ENCODE measurements at places on chromosomes 2 and 18.

GRCh38 chr2:4049463-4049862 is 346.1 kb downstream of the DCDC2C start:
- DNase-seq = no peak

- DNase-seq = no peak
These were observed 564.0 kb upstream of the GCFC2 start for GRCh38 chr2:76274676-76275075.

- DNase-seq = no peak
These were observed 744.3 kb upstream of the ACVR2A start for GRCh38 chr2:147100406-147101035.

- DNase-seq = no peak
These were observed 8.3 kb downstream of the SULT6B1 start for GRCh38 chr2:37180006-37180639.

- no peak for DNase-seq
These were observed 93.2 kb downstream of the CACNB4 start for GRCh38 chr2:152005607-152006006.

DNA sequence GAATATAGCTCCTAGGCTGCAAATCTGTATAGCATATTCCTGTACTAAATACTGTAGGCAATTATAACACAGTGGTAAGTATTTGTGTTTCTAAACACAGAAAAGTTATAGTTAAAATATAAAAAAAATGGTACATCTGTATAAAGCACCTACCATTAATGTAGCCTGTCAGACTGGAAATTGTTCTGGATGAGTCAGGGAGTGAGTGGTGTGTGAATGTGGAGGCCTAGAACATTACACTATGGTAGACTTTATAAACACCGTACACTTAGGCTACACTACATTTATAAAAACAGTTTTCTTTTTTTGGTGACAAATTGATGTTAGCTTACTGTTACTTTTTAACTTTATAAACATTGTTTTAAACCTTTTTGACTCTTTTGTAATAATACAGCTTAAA is 226.3 kb downstream of the CCDC85A start:
- no peak for DNase-seq

DNA sequence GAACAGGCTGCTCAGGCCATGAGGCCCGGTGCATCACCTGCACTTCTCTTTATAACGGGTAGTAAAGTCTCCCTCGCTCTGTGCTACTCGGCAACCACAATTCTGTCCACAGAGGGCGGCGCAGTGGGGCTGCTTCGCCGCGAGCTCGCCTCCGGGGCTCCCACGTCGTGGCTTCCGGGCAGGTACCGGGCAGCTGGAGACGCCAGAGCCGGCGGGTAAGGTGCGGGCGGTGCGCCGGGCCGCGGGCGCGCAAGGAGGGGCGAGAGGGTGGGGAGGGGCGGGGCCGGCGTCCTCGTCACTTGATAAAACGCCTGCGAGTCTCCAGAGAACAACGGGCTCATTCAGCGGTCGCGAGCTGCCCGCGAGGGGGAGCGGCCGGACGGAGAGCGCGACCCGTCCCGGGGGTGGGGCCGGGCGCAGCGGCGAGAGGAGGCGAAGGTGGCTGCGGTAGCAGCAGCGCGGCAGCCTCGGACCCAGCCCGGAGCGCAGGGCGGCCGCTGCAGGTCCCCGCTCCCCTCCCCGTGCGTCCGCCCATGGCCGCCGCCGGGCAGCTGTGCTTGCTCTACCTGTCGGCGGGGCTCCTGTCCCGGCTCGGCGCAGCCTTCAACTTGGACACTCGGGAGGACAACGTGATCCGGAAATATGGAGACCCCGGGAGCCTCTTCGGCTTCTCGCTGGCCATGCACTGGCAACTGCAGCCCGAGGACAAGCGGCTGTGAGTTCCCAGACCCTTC is at the start of gene ITGA6:
Gene ITGA6 (plus strand): TSS at position 331 of the 734 bp plus-strand sequence.
- DNase-seq = peak; percentile 57

DNA sequence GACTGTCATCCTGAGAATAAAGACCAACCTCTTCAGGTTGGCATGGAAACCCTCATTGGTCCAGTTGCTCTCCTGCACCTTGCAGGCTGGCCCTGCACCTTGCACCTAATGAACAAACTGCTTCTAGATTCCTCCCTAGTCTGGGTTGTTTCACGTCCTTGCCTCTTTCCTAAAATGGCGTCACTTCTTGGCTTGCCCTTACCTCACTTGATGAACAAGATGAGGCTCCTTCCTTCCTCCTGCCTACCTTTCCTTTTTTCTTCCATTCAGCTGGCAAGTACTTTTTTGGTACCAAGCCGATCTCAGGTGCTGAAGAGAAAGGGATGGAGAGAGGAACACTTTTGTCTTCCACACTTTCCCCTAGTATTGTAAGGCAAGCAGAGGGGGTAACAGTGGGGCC is 74.5 kb downstream of the MYCN start:
- no peak for DNase-seq

- peak; percentile 7 for DNase-seq
These were observed 175.5 kb downstream of the AGAP1 start for GRCh38 chr2:235669269-235669831.

DNA sequence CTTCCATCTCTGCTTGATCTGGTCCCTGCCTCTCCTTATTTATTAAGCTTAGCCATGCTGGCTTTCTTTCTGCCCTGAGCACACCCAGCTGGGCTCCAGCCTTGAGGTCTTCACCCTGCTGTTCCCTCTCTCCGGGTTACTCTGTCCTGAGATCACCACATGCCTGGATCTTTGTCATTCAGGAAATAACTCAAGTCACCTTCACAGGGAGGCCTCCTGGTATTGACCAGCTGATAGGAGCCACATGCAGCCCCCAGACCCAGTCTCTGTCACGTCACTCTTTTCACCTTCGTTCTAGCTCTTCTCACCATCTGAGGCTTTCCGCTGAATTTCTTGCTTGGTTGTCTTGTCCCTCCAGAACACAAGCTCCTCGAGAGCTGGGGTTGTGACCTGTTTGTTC is 114.4 kb downstream of the TSN start:
- DNase-seq = no peak

DNA sequence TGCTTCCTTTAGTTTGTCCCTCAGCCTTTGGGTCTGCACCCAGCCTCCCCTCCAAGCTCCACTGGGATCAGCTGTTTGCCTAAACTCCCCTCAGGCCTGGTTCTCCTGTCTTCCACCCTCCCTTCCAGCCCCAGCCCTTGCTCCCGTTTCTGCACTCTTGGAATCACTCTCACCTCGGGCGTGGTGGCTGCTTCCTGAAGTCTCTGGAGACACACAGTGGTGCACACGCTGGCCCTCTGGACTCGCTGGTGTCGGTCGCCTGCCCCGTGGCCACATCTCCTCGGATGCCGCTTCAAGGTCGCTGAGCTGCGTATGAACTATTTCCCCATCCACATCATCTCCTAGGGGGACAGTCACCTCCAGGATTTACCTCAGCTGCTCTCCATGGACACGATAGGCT is 46.3 kb downstream of the PSMG2 start:
- no peak for DNase-seq

- no peak for DNase-seq
These were observed 30.0 kb downstream of the BIN1 start for GRCh38 chr2:127076924-127077323.

- no peak for DNase-seq
These were observed 43.6 kb downstream of the KCNG3 start for GRCh38 chr2:42450136-42450535.

DNA sequence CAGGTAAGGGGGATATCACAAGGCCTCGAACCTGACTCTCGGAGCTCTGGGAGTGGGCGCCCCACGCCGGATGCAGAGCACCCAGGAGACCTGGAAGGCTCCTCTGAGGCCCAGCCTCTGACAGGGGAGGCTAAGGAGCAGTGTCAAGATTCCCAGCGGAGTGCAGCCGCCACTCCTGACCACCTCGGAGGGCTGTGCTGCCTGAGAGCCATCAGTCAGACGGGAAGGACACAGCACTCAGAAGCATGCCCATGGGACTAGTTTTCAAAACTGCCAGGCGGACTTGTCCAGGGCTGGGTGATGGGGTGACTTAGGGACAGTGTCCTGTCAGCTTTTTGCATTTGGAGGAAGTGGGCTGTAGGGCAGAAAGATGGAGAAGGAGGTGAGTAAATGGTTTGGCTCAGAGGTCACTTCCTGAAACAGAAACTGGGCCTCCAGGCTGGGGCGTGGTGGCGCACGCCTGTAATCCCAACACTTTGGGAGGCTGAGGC is 34.6 kb upstream of the B3GNT7 start:
- no peak for DNase-seq

GRCh38 chr2:31578316-31578715 is 2.4 kb downstream of the SRD5A2 start:
- no peak for DNase-seq

DNA sequence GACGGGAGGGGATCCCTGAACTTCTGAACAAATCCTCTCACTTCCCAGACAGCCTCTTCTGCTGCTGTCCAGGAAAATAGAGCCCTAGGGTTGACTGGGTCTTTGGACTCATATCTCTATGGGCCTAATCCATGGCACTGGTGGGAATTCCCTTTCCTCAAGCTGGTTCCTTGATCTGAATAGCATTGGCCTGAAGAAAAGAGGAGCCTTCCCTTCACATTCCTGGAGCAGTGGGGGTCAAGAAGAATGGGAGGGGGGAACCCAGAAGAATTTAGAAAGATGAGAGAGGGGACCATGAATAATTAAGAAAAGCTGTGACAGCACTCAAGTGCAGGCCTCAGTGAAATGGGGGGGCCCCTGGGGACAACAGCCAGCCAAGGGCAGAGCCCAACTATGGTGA is 80.2 kb downstream of the COL6A3 start:
- DNase-seq = no peak

- DNase-seq = no peak
These were observed 2.3 kb upstream of the NBAS start for GRCh38 chr2:15563227-15564100.

GRCh38 chr2:106866641-106867040 is 19.3 kb downstream of the ST6GAL2 start:
- no peak for DNase-seq

DNA sequence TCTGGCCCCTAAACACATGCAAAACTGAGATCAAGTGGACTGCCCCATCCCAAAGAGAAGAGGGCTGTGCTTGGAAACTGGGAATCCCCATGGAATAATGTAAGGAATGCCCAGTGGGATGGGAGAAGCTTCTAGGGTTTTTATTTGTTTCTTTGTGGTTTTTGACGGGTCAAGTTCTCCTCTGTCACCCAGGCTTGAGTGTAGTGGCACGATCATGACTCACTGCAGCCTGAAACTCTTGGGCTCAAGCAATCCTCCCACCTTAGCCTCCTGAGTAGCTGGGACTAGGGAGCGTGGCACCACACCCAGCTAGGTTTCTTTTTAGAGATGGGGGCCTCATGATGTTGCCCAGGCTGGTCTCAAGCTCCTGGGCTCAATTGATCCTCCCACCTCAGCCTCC is 101.7 kb upstream of the ZSWIM2 start:
- DNase-seq = no peak

- no peak for DNase-seq
These were observed 49.8 kb downstream of the CAB39 start for GRCh38 chr2:230762317-230762896.

DNA sequence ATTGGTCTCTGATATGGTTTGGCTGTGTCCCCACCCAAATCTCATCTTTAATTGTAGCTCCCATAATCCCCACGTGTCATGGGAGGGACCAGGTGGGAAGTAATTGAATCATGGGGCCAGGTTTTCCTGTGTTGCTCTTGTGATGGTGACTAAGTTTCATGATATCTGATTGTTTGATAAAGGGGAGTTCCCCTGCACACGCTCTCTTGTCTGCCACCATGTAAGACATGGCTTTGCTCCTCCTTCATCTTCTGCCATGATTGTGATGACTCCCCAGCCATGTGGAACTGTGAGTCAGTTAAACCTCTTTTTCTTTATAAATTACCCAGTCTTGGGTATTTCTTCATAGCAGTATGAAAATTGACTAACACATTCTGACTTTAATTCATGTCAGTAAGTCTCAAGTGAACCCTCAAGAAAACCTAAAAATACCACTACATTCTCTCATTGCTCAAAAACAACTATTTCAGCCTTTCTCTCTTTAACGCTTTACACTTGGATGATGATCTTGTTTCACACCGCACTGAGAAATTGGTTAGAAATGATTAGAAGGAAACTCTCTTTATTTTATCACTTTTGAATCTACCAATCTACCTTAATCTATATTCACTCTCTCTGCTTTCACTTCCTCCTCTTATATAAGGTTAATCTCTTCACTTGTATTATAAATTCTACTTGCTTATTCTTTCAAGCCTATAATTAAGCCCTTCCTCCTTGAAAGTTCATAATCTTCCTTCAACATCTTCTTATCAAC is 110.1 kb downstream of the GALR1 start:
- no peak for DNase-seq

Data from activated T-cell treated with anti-CD3 and anti-CD28 coated beads for 24 hours (primary cell).